Glutamatergic neuron (in vitro differentiated cells): ENCODE measurements at places on chromosomes 7 and 10.

GRCh38 chr7:76121044-76121443 lies 73.1 kb downstream of the MDH2 start:
- no peak for DNase-seq

- no peak for DNase-seq
Observed at GRCh38 chr7:155792315-155792960, 19.8 kb downstream of the SHH start.

DNA sequence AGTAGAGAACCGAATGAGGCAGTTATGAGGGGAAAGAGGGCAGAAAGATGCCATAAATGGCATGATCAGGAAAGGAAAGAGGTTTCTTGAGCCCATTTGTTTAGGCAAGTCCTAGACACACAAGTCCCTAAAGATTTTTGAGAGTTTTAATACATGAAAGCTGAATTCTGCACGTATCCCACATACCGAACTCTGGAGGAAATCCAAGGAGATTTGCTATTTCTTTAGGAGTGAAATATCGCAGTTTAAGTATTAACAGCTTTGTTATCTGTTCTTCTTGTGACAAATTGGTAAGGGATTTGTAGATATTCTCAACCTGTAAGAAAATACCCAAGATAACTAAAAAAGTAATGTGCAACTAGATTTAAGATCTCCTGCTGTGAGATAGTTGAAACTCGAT lies 23.7 kb upstream of the CUBN start:
- DNase-seq: no peak

DNA sequence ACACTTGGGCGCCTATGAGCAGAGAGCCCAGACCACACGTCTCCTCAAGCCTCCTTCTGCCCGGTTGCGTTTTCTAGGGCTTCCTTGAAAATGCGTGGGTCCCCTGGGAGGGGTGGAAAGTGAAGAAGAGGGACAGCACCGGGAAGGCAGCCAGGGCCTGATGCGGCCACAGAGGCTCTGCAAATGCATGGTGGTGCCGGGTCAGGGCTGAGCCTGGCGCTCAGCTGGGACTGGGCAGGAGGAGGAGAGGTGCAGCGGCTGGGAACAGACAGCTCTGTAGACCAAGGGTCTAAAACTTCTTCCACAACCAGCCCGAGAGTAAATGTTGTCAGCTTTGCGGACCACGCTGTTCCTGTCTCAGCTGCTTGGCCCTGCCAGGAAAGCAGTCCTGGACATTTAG lies 1.6 kb downstream of the DPYSL4 start:
- no peak for DNase-seq

GRCh38 chr7:158355456-158356065 lies 232.1 kb downstream of the PTPRN2 start:
- DNase-seq: peak; percentile 36

DNA sequence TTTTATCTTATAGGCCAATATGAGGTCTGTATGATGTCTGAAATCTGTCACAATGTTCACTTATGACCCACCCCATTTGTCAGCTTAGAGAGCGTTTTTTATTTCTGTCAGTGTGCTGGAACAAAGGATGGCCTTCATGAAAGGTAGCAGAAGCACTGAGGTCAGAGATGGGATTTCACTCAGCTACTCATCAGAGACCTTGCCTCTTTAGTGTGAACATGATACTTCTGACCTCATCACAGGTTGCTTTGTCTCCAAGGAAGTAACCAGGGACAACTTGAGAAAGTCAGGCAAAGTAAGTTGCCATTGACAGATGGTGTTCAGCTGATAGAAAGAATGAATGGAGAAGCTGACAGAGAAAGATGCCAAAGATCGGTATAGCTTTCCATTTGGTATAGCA lies 16.3 kb downstream of the YAE1 start:
- no peak for DNase-seq

DNA sequence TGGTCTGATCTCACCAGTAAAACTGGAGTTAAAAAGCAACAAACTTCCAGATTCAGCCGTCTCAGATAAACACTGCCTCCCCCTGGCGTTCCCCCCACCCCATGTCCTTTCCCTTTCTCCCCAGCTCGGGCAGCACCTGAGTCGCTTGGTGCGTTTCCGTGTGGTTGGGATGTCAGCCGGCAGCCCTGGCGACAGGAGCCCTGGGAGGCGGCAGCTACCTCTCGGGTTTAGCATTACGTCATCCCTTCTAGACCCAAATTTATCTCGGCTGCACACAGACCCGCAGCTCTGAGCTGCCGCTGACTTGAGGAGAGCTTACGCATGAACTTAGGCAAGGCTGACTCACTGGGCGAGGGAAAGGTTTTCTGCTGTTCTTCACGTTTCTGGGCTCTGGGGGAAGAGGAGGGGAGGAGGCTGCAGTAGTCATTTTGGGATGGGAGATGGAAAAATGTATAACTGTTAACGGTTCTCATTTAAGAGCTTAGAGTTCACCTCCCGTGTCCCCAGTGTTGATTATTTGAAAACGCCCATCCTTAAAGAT lies 14.4 kb downstream of the MXI1 start:
- peak; percentile 57 for DNase-seq
